GF-D8 (cell line): ENCODE measurements at places on chromosomes 2 and 18.

DNA sequence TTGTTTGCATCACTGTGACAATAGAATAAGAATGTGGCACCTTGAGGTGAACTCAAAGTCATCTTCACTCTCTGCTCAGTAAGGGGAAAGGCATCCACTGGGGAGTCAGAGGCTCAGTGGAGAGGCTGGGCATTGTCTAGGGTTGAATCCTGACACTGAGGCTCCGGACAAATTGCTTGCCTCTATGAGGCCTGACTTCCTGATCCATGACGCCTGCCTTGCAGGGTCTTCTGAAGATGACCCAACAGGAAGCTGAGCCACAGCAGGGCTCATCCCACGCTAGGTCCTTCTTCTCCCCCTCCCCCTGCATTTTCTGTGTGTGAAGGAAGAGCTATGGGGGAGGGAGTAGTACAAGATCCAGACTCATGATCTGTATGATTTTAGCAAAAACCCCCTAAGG lies 265.1 kb downstream of the SH3BP4 start:
- no peak for DNase-seq

- no peak for DNase-seq
Observed at GRCh38 chr18:23746851-23747250, 57.6 kb downstream of the LAMA3 start.

GRCh38 chr2:100184055-100184737 lies 41.8 kb upstream of the AFF3 start:
- no peak for DNase-seq

DNA sequence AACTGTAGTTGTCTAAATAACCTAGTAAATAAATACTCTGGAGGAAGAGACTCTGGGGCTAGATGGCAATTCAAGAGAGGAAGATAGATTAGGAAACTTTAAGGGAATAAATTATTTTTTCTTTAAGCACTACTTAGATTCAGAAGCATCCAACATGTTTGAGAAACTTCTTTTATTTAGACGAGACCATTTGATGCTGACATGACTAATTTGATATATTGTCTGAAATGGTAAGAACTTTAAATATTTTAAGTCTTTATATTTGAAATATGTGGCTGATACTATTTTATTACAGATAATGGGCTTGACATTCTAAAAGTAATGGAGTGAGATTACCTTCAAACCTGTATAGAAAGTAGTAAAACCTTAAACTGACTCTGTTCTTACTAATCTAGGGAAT lies 36.4 kb downstream of the PPIG start:
- no peak for DNase-seq

DNA sequence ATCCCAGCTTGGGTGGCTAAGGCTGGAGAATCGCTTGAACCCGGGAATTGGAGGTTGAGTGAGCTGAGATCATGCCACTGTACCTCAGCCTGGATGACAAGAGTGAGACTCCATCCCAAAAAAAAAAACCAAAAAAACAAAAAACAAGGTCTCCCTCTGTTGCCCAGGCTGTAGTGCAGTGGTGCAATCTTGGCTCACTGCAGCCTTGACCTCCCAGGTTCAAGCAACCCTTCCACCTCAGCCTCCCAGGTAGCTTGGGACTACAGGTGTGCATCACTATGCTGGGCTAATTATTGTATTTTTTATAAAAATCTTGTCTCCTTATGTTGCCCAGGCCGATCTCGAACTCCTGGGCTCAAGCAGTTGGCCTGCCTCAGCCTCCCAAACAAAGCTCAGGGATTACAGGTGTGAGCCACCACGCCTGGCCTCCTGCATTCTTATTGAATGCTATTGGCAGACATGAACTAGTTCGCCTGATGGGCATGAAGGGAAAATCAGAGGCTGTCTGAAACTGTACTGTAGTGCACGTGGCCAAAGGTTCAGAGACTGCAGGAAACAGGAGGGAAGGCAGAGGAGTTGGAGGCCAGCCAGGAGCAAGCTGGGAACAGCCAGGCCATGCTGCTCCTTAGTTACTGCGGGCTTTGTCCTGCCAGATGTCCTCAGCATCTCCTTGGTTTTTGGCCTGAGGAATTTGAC lies 16.0 kb upstream of the ASXL2 start:
- no peak for DNase-seq

DNA sequence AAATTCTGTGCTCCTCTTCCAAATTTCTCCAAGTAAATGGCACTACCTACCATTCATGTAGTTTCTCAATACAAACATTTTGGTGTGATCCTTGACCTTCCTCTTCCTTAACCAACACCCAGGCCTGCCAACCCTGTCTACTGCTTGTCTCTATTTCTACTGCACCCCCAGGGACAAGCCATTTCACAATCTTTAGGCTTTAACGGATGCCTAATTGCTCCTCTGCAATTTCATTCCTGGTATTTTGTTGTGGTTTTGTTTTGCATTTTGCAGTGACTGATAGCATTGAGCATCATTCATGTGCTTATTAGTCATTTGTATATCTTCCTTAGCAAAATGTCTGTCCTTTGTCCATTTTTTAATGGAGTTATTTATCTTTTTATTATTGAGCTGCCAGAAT lies 10.0 kb downstream of the FAP start:
- DNase-seq, result no peak

DNA sequence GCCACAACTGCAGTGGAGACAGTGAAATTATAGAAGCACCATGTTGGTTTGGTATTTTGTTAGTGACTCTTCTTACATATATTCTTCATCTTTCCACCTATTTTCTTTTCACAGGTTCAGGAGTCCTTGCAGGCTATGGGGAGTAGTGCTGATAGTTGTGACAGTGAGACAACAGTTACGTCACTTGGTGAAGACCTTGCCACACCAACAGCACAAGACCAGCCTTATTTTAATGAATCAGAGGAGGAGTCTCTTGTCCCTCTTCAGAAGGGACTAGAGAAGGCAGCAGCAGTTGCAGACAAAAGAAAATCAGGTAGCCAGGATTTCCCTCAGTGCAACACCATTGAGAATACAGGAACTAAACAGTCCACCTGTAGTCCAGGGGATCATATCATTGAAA lies 23.6 kb downstream of the ITPRID2 start:
- DNase-seq, result no peak

DNA sequence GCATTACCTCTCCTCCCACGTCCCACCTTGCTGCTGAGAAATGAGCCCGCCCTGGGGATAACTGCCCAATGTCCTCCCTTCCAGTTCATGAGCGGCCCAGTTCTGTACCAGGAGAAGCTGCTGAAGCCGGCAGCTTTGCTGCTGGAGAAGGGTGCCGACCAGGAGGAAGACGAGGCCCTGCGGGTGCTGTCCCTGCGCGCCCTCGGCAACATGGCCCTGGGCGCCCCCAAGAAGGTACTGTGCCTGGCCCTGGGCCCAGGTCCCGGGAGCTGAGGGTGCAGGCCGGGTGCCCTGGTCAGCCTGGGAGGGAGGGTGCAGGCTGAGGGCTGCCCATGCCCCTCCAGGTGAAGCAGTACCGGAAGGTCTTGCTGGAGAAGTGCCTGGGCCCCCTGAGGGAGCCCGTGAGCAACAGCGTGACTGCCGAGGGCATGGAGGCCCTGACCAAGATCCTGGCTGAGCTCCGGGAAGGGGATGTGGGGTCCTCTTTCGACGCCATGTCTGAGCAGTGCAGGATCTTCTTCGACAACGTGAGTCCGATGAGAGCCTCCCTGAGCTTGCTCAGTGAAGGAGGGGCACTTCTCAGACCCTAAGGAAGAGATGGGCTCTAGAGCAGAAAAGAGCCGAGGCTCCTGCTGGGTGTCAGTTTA lies 25.7 kb downstream of the HJURP start:
- DNase-seq, result no peak

DNA sequence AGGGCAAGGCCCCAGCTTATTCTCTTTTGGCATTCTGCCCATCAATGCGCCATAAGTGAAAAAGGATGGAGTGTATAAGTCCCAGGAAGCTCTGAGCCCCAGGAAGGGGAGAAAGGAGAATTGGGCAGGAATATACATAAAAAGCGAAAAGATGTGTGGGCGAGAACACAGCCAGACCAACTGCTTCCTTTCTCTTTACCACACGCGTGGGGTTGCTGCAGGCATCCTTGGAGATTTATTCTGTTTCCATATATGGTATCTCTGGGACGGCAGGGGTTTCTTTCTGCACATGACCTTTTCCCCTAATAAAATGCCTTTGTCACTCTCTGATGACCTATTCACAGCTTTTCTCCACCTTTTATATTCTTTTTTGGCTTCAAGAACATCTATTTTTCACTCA lies 440.5 kb downstream of the NBAS start:
- no peak for DNase-seq
